ENCODE measurements at places on chromosomes 7 and 10. TPM values are rescaled to one million over a fixed set of nuclear protein-coding genes. Genes with fewer than 3 reads are reported as not detected.

The HHEX gene
- 0.43 TPM for total RNA-seq

The FRAT1 gene
- 3.0 TPM for total RNA-seq

The ERVW-1 gene
- not detected for total RNA-seq

The CASP2 gene
- total RNA-seq: 15.7 TPM

The GHRHR gene
- total RNA-seq: not detected

The HIP1 gene
- 5.8 TPM for total RNA-seq

The EBLN1 gene
- total RNA-seq: not detected

The TUBAL3 gene
- total RNA-seq: 0.72 TPM

The AKR1D1 gene
- not detected for total RNA-seq

The ODAD2 gene
- total RNA-seq: not detected

The GPR26 gene
- not detected for total RNA-seq

The KCND2 gene
- not detected for total RNA-seq

The PRKCQ gene
- total RNA-seq: 2.3 TPM

The NPSR1 gene
- not detected for total RNA-seq

The TSPAN15 gene
- 20.5 TPM for total RNA-seq

The MEPCE gene
- 14.9 TPM for total RNA-seq

The C7orf25 gene
- 3.9 TPM for total RNA-seq

The C10orf105 gene
- total RNA-seq: not detected

The TRIM74 gene
- total RNA-seq: not detected

The MMRN2 gene
- total RNA-seq: 3.9 TPM

The TYSND1 gene
- 67.4 TPM for total RNA-seq

The NEUROD6 gene
- total RNA-seq: not detected

The FOXI2 gene
- total RNA-seq: not detected

The SAP25 gene
- not detected for total RNA-seq

The PRSS1 gene
- not detected for total RNA-seq

The STAMBPL1 gene
- total RNA-seq: 3.0 TPM

The CALCR gene
- total RNA-seq: not detected

The CLDN3 gene
- total RNA-seq: not detected

The PLXNA4 gene
- total RNA-seq: not detected

The CHAT gene
- not detected for total RNA-seq

The PRXL2A gene
- 57.1 TPM for total RNA-seq

The MXI1 gene
- 65.2 TPM for total RNA-seq

The RELN gene
- total RNA-seq: 0.21 TPM

The HTR5A gene
- not detected for total RNA-seq

The UNC5B gene
- 64.6 TPM for total RNA-seq

The RET gene
- 1.2 TPM for total RNA-seq

The SUFU gene
- 0.72 TPM for total RNA-seq

The CREM gene
- total RNA-seq: 14.5 TPM
